Esophagus squamous epithelium (tissue), 5 donors: ENCODE measurements at places on chromosomes 7 and 10. TPM values are rescaled to one million over a fixed set of nuclear protein-coding genes. Genes with fewer than 3 reads are reported as not detected.

GRCh38 chr7:75690121-75690523 lies 48.6 kb downstream of the HIP1 start:
- peaks cover 4% of the 10 kb centered on the region for H3K4me1 ChIP-seq
- no peak overlapping the region for H3K4me3 ChIP-seq
- H3K36me3 ChIP-seq: no peaks in the 10 kb centered on the region
- H3K27me3 ChIP-seq: no peaks in the 10 kb centered on the region

DNA sequence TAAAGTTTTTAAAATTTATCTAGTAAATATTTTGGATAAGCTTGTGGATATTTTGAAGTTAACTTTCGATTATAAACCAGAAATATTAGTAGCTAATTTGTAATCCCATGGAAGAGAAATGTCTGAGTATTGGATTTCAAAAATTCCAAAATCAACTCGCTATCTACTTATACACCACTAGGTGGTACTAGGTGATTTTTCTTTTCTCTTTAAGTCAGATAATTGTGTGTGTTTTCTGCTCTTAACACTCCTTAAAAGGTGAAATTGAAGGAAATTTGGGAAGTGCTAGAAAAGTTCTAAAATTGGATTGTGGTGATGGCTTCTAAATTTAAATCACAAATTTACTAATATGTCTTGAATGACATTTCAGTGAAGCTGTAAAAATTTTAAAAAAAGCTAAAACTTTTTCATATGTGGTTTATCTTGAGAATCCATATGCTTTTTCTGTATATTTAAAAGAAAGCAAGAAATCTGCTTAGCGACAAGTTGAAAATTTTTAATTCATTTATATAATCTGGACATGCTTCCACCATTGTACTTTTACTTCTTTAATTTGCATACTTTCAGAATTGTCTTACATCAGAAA lies 90.2 kb downstream of the IPMK start:
- H3K36me3 ChIP-seq: no peaks in the 10 kb centered on the region
- no peak overlapping the region for H3K4me3 ChIP-seq
- H3K27ac ChIP-seq: no peak overlapping the region
- H3K4me1 ChIP-seq: no peaks in the 10 kb centered on the region
- DNase-seq: no peak

DNA sequence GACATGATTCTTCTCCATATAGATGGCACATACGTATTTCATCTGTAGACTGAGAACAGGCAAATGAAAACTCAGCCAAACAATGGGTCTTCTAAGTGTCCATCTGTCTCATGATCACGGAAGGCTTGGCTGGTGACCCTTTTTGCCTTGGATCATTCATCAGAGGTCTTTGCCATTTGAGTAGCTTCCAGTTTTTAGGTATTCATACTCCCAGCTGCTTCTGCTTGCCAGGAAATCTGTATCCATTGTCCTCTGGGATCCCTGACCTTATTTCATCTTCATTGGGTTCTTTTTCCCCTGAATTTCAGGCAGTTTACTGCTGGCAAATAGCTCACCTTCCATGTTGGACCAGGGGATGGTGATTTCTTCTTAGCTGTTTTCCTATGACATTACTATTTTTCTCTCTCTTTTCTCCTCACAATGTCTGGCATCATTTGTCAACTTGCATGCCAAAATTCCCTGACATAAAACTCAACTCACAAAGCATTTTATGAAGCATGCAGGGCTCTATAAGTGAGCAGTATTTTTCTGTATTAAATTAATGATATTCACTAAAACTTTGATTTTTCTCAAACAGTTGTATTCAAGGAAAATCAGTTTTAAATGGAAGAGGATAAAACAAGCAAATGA lies 241.2 kb downstream of the DNAJB9 start:
- H3K27me3 ChIP-seq: no peaks in the 10 kb centered on the region
- H3K27ac ChIP-seq: no peak overlapping the region
- H3K36me3 ChIP-seq: no peaks in the 10 kb centered on the region
- H3K4me3 ChIP-seq: no peak overlapping the region
- no peaks in the 10 kb centered on the region for H3K4me1 ChIP-seq

- DNase-seq: no peak
- no peaks in the 10 kb centered on the region for H3K36me3 ChIP-seq
- H3K4me3 ChIP-seq: no peak overlapping the region
- H3K27ac ChIP-seq: peak overlapping the region; percentile 14
Measured at GRCh38 chr10:48623607-48624132, 18.8 kb upstream of the ARHGAP22 start.

GRCh38 chr7:69961436-69961835 lies 363.2 kb downstream of the AUTS2 start:
- no peak for DNase-seq
- H3K27me3 ChIP-seq: no peaks in the 10 kb centered on the region
- peak overlapping the region; percentile 61 for H3K27ac ChIP-seq
- no peaks in the 10 kb centered on the region for H3K36me3 ChIP-seq

- no peak overlapping the region for H3K4me3 ChIP-seq
- no peak for DNase-seq
- H3K27me3 ChIP-seq: no peaks in the 10 kb centered on the region
Measured at GRCh38 chr7:33494474-33494873, 365.1 kb downstream of the BBS9 start.

- H3K4me1 ChIP-seq: no peaks in the 10 kb centered on the region
- peaks cover 8% of the 10 kb centered on the region for H3K27me3 ChIP-seq
- H3K4me3 ChIP-seq: no peak overlapping the region
Measured at GRCh38 chr10:6843481-6843881, 263.4 kb upstream of the PRKCQ start.

GRCh38 chr7:36916116-36916515 lies 191.8 kb upstream of the AOAH start:
- H3K4me1 ChIP-seq: peaks cover 5% of the 10 kb centered on the region
- no peak overlapping the region for H3K4me3 ChIP-seq
- H3K27ac ChIP-seq: no peak overlapping the region
- H3K36me3 ChIP-seq: no peaks in the 10 kb centered on the region
- no peak for DNase-seq

DNA sequence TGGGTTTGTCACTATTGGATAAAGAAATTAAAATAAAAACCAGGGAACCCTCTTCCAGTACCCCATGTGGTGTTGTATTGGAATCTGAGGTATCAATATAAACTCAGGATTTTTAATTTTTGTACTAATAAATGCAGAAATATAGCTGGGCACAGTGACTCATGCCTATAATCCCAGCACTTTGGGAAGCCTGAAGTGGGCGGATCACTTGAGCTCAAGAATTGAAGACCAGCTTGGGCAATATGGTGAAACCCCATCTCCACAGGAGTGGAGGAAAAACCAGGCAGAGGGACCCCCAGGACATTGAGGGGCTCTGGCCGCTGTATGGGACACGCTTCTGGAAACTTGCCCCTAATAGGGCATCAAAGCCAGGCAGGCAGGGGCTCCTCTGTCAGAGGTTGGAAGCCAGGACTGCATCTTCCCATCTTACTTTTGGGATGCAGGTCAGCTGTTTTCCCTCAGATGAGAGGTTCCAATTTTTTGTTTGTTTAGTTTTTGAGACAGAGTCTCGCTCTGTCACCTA lies 11.1 kb downstream of the ADIRF start:
- no peaks in the 10 kb centered on the region for H3K27me3 ChIP-seq
- no peak overlapping the region for H3K4me3 ChIP-seq
- peak overlapping the region; percentile 62 for H3K27ac ChIP-seq
- no peak for DNase-seq
- H3K4me1 ChIP-seq: no peaks in the 10 kb centered on the region
- no peaks in the 10 kb centered on the region for H3K36me3 ChIP-seq

DNA sequence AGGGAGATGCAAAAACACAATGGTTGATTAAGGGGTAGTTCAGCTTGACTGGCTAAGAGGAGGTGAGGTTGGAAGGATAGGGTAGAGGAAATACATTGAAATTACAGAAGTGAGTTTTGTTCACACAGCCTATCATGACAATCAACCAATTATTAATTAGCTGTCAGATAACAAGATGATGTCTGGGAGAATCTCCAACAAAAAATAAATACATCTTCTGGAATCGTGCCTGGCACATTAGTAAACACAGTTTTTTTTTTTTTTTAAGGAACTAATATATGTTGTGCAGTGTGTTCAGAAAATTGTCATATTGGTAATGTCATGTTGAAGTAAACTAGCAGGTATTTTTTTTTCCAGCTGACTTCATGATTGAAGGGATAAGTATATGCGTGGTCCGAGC lies 171.8 kb downstream of the VTI1A start:
- H3K27ac ChIP-seq: no peak overlapping the region
- no peaks in the 10 kb centered on the region for H3K4me1 ChIP-seq
- H3K36me3 ChIP-seq: no peaks in the 10 kb centered on the region
- DNase-seq: no peak
- no peak overlapping the region for H3K4me3 ChIP-seq
- H3K27me3 ChIP-seq: no peaks in the 10 kb centered on the region

DNA sequence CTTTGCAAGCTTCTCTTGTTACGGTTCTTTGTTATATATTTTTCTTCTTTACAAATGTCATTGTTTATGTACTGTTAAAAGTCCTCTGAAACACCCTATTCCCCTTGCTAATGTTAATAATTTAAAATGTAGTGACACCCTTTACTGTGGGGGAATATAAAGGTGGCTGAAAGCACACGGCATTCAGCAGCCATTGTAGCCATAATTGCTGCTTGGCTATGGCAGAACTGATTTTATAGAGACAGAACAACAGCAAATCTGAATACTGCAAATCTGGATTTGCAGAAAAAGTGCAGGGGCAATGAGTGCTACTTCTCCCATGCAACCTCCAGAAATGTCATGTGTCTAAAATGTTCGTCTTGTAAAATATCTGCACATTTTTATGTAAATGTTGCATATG lies 3.7 kb upstream of the WASL start:
- no peak for DNase-seq
- peaks cover 3% of the 10 kb centered on the region for H3K4me1 ChIP-seq
- H3K27ac ChIP-seq: no peak overlapping the region
- H3K4me3 ChIP-seq: no peak overlapping the region
- no peaks in the 10 kb centered on the region for H3K36me3 ChIP-seq

PTN gene
- total RNA-seq: 78.4 TPM

TSPAN12 gene
- 9.0 TPM for total RNA-seq

KCNMA1 gene
- 18.5 TPM for total RNA-seq

RBP3 gene
- total RNA-seq: not detected

SPACDR gene
- not detected for total RNA-seq

OR6V1 gene
- total RNA-seq: not detected

MICALL2 gene
- 16.2 TPM for total RNA-seq

CYP26A1 gene
- not detected for total RNA-seq

TMEM213 gene
- total RNA-seq: not detected
